Right ventricle myocardium superior (tissue), 1 donor: ENCODE measurements at places on chromosomes 11 and 22.

- DNase-seq: no peak
Observed at GRCh38 chr11:113270080-113270479, 44.3 kb upstream of the TTC12 start.

GRCh38 chr11:103904324-103904667 lies 132.1 kb upstream of the DDI1 start:
- no peak for DNase-seq

- no peak for DNase-seq
Observed at GRCh38 chr11:92779746-92780145, 189.7 kb upstream of the MTNR1B start.

- no peak for DNase-seq
Observed at GRCh38 chr11:111565114-111565720, 24.7 kb downstream of the LAYN start.

GRCh38 chr11:68031144-68031464 lies 623 bp downstream of the NDUFS8 start:
- DNase-seq: no peak

DNA sequence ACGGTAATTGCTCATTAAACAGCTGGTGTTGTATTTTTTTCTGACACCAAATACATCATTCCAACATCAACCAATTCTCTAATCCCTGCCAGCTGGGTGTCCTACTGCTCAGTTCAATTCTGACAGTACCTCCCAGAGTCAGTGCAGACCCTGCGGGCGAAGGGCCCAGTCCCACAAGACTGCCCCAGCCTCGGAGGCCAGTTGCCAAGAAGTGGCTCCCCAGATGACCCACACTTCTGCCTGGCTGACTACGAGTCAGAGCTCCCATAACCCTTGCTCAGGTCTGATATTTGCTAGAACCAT lies 147.2 kb downstream of the CTTN start:
- DNase-seq: no peak

- DNase-seq: peak; percentile 86
Observed at GRCh38 chr11:119339589-119340334, 921 bp downstream of the C1QTNF5 start.
